ENCODE measurements at places on chromosomes 6 and 20.

DNA sequence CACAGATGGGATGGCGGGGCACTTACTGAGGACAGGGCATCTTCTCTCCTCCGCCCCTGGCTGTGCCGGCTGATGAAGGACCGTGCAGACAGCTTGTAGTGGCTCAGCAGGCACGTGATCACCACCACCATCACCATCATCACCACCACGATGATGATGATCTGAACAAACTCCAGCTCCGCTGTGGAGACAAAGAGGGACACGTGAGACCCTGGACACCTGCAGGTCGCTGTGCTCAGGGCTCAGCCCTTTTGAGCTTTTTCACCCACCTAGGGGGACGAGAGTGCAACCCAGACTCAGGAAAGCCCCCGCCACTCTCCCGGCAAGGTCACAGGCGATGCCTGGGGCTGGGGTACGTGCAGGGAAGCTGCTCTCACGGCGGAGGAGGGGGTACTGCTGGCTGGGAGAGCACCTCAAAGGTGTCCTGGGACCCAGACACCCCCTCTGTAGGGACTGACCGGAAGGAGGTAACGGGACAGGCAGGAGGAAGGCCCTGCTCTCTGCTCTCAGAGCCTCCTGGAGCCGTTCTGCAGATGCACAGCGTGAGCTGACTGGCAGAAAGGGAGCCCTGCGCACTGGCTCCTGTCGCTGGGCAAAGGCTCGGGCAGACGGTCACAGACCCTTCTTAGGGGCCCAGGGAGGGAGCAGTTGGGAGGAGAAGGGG, 39.4 kb upstream of the ZBP1 start:
- DNase-seq, result no peak

- no peak for DNase-seq
Measured at GRCh38 chr6:41426888-41427641, 91.7 kb downstream of the NCR2 start.

- no peak for DNase-seq
Measured at GRCh38 chr20:1567392-1568162, 10.1 kb upstream of the SIRPD start.

DNA sequence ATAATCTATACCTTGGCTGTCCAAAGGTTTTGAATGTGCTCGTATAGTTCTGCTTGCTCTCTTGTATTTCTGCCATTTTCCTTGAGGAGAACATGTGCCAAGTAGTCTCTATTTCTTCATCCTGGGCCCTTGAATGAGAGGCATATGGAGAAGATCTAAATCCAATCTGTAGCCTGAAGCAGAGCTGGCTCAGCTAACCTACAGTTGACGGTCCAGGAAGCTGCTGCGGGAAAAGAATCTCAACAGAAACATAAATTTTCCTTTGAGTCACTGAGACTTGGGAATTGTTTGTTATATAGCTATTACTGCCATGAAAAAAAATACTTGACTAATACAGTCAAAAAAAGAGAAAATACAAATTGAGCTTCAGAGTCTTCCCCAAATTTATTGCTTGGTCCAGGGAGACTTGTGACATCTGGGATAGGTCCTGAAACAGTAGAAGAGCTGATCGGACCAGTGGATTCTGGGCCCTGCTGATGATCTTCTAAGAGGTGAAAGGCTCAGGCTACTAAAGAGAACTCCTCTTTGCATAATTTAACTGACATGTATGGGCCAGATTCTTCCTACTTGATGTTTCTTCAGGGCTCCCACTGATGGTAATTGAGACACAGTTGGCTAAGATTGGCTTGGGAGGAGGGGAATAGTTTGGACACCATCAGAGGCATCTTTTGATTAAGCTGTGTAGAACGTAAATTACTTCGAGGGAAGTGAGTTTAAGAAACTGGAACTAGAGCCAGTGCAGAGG, 29.9 kb upstream of the PLCB4 start:
- DNase-seq, result no peak

GRCh38 chr20:20085812-20086211, 33.5 kb downstream of the CFAP61 start:
- no peak for DNase-seq

- no peak for DNase-seq
Measured at GRCh38 chr6:20943040-20943627, 408.9 kb downstream of the CDKAL1 start.

- DNase-seq, result no peak
Measured at GRCh38 chr6:72755752-72756151, 133.9 kb downstream of the KCNQ5 start.

DNA sequence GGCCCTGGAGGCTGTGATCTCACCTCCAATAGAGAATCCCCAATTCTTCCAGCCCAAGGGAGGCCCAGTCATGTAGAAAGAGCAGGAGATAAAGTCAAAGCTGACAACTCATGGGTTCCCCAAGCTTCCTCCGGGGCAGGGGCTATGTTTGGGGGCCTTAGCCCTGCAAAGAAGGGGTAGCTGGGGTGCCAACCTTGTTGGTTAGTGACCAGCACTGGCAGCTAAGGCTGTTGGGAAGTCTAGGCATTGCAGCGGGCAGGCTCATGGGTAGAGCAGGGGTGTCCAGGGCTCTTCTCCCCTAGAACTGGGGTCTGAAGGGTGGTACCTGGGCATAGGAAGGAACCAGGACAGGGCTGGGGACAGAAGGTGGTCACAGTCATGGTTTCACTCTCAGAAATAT, 36.4 kb downstream of the TGM2 start:
- DNase-seq, result no peak

DNA sequence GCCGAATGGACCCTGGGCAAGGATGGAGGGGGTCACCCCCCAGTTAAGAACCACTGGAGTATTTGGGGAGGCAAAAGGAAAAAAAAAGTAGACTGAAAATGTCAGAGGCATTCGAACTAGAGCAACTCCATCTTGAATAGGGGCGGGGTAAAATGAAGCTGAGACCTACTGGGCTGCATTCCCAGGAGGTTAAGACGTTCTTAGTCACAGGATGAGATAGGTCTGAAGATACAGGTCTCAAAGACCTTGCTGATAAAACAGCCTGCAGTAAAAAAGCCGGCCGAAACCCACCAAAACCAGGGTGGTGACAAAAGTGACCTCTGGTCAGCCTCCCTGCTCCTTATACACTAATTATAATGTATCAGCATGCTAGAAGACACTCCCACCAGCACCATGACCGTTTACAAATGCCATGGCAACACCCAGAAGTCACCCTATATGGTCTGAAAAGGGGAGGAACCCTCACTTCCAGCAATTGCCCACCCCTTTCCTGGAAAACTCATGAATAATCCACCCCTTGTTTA, 70.4 kb upstream of the KCNG1 start:
- DNase-seq, result no peak

GRCh38 chr20:45290677-45291355, 15.8 kb upstream of the RBPJL start:
- DNase-seq, result peak; percentile 64

DNA sequence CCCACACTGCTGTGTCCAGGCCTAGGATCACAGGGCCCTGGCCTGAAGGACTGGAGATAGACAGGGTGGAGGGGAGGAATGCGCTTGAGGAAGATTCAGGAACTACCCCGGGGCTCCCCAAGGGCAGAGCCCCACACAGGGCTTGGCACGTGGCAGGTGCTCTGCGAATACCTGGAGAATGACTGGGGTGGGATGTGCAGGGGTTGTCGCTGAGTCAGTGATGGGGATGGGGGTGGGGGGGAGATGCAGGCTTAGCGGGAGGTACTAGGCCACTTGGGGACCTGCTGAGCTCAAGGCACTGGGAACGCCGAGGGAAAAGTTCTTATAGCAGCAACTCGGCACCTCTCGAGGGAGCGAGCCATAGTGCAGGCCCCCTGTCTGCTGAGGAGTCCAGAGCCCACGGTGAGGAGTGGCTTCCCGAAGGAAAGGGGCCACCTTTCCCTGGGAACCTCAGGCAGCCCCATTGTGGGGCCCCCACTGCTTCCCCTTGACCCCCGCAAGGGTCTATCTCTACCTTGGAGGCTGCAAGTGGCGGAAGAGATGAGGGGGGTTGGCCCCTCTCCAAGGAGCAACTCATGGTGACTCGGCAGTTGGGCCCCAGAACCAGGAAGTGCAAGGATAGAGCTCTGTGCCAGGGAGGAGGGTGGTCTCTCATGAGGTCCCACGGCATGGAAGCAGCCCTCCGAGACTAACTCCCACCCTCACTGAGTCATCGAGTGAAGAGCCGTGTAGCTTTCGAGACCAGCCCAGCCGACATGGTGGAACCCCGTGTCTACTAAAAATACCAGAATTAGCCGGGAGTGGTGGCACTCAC, 33.1 kb downstream of the SRC start:
- DNase-seq, result no peak

GRCh38 chr20:417801-418342, 9.8 kb downstream of the RBCK1 start:
- DNase-seq, result no peak

GRCh38 chr6:71224011-71224410, 64.6 kb upstream of the OGFRL1 start:
- no peak for DNase-seq

GRCh38 chr6:97885828-97886227, 602.8 kb upstream of the MMS22L start:
- no peak for DNase-seq

- no peak for DNase-seq
Measured at GRCh38 chr6:25014791-25015560, 79.2 kb upstream of the RIPOR2 start.

- no peak for DNase-seq
Measured at GRCh38 chr20:5786930-5787795, 37.0 kb downstream of the SHLD1 start.

- DNase-seq, result no peak
Measured at GRCh38 chr6:124197148-124197547, 393.5 kb downstream of the NKAIN2 start.

- DNase-seq, result no peak
Measured at GRCh38 chr6:168244961-168245551, 74.5 kb downstream of the DACT2 start.

DNA sequence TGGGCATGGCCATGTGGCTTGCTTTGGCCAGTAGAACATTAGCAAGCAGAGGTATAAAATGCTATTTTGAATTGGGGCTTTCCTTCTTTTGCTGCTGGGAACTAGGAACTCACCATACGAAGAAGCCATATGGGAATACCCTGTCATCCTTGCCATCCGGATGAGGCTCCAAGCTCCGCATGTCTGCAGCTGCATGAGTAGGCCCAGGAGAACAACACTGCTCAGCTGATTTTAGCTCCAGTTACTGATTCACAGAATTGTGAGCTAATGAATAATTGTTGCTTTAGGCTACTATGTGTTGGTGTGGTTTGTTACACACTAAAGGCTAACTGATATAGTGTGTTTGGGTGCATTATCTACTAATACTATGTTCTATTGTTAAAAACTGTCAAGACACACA, 2.7 kb upstream of the PLCB4 start:
- DNase-seq, result no peak

- DNase-seq, result no peak
Measured at GRCh38 chr6:114096561-114097172, 125.7 kb upstream of the HDAC2 start.

DNA sequence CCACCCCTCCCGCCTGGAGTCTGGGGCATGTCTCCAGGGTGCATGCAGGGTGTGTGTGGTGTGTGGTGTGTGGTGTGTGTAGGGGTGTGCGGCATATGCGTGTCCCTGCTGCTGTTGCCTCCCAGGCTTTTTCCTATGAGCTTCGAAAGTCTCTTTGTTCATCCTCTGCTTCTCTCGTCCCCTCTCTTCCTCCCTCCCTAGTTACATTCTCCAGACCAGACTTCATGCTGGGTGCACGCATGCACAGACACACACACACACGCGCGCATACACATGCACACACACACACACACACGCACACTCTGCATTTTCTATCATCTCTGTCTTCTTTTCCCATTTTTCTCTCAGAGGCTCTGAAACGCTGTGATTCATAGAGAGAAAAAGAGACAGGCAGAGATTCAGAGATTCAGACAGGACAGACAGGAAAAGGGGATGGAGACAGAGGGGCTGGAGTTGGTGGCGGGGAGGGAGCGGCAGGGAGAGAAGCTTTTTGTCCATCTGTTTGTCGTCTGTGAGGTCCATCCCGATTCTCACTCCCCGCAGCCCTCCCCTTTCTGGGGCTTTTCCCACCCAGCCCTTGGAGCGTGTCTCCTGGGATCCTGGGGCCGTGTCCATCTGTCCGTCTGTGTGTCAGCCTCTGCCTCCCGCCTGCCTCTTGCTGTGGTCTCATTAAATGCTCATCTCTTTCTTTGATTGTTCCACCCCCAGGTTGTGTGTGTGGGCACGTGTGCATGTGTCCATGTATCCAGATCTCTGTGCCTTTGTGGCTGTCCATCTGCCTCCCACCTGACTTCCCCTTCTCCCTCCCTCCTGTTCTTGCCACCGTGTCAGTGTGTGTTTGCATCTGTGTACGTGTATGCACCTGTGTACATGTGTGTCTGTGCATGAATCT, 62.6 kb downstream of the SRC start:
- no peak for DNase-seq

- no peak for DNase-seq
Measured at GRCh38 chr6:16639684-16640480, 121.4 kb downstream of the ATXN1 start.

DNA sequence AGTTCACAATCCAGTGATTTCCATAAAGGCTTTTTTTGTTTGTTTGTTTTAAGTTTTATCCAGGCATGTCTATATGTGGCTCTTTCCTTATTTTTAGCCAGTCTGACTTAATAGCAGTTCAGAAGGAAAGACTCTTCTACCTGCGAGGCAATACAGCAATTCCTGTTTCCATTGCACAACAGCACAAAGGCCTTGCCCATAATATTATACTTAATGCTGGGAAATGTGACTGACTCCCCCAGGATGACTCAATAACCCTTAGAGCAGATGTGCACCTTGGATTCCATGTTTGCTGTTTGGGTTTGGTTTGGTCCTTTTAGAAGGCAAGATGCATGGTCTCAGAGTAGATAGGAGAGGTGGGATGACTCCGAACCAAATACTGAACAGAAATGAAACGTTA, 184.1 kb downstream of the MTFR2 start:
- no peak for DNase-seq

GRCh38 chr6:88785478-88785877, 177.9 kb downstream of the RNGTT start:
- DNase-seq, result no peak

GRCh38 chr20:59827138-59828056, 106.0 kb downstream of the SYCP2 start:
- no peak for DNase-seq

DNA sequence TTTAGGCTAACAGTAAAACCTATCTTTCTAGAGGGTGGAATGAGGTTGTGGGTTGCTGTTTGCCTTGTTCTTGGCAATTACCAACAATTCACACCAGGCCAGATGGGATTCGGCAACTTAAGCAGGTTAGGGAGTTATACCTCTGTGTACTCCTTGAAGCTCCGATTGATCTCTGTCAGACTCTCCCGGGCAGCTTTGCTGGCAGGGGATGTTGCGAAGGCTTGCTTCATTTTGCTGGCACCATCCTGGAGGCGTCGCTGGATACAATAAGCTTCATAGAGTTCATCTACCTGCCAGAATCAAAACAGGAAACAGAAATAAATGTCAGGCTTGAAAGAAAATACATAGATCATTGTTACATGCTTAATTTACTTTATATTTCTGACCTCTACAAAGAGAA, 66.4 kb upstream of the ARMH2 start:
- no peak for DNase-seq

DNA sequence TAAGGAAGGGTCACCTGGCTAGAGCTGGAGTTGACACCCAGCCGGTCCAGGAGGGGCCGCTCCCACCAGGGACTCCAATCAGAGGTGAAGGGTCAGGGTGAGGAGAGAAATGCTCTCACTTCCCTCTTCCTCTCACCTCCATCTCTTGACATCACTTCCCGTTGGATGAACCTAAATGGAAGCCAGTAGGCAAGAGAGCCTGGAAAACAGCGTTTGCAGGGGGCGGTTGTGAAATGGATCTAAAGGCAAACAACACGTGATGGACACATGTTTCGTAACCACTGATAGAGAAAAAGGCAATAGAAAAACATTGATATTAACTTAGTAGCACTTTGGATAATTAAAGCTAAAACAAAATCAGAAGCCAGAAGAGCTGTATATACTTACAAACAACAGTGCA, 105.6 kb upstream of the FOXA2 start:
- DNase-seq, result no peak

GRCh38 chr20:32278199-32278643, 770 bp downstream of the KIF3B start:
- peak; percentile 7 for DNase-seq
